ENCODE measurements at places on chromosomes 16 and 17.

DNA sequence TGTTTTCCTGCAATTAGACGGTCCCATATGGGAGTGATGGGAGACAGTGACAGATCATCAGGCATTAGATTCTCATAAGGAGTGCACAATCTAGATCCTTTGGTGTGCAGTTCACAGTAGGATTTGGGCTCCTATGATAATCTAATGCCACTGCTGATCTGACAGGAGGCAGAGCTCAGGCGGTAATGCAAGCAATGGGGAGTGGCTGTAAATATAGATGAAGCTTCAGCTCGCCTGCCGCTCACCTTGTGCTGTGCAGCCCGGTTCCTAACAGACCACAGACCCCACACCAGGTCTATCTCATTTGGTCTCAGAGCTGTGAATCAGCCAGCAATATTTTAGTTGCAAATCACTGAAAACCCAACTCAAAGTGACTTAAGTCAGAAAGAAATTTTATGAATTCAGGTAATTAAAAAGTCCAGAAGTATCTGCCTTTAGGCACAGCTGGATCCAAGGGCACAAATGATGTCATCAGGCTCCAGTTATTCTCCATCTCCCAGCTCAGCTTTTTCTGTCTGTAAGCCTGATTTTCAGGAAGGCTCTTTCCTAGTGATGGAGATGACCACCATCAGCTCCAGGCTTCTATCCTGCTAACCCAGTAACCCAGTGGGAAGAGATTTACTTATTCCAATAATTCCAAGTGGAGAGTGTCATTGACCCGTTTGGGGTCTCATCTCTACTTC lies 3.3 kb downstream of the CHP2 start:
- DNase-seq: no peak

DNA sequence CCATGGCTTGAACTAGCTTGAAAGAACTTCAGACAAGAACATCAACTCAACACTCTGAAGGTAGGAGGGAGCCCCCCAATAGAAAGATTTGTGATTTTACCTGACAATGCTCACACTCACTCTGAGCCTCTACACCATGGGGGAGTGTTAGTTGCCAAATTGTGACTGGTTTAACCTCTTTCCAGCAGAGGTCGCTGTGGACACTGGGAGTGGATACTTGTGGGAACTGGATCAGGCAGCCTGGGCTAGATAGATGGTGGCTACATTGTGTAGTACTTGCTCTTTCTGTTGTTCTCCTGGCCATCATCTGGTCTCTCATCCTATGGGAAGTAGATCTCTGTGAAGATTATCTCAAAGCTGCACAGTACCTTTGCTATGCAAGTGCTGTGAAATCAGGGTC lies 2.9 kb downstream of the SMPD3 start:
- no peak for DNase-seq

- no peak for DNase-seq
These were observed 73.4 kb downstream of the MRM3 start for GRCh38 chr17:855569-855968.

DNA sequence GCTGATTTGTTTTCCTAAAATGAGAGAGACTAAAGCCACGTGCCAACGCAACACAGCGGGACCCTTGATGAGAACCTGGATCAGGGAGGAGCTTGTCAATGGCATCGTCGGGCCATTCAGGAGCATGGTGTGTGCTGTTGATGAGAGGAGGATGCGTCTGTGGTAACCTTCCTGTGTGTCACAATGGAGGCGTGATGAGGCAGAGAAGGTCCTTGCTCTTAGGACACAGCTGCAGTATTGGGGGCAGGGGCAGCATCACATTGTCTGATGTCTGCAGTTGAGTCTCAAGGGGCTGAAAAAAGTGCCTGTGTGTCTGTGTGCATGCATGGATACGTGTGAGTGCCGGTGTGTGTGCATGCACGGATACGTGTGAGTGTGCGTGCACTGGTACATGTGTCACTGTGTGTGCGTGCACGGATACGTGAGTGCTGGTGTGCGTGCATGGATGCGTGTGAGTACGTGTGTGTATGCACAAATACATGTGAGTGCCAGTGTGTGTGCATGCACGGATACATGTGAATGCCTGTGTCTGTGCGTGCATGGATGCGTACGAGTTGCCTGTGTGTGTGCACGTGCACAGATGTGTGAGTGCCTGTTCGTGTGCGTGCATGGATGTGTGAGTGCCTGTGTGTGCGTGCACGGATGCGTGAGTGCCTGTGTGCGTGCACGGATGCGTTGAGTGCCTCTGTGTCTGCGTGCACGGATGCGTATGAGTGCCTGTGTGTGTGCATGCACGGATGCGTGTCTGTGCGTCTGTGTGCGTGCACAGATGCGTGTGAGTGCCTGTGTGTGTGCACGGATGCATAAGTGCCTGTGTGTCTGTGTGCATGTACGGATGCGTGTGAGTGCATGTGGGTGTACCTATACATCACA lies 39.3 kb downstream of the BAIAP2 start:
- no peak for DNase-seq

GRCh38 chr17:8312726-8313600 lies 2.9 kb downstream of the ARHGEF15 start:
- no peak for DNase-seq

- DNase-seq: no peak
These were observed 8.0 kb downstream of the SBK1 start for GRCh38 chr16:28300327-28300726.
